Effector CD8-positive, alpha-beta T cell (primary cell): ENCODE measurements at places on chromosomes 6 and 20.

- no peak for DNase-seq
These were observed 1.3 kb downstream of the GZF1 start for GRCh38 chr20:23363257-23363649.

- no peak for DNase-seq
These were observed 328.8 kb downstream of the PHF3 start for GRCh38 chr6:63964366-63964765.

- no peak for DNase-seq
These were observed 231.0 kb downstream of the QKI start for GRCh38 chr6:163645560-163645959.

- DNase-seq = no peak
These were observed 802 bp upstream of the RRBP1 start for GRCh38 chr20:17682889-17683198.

DNA sequence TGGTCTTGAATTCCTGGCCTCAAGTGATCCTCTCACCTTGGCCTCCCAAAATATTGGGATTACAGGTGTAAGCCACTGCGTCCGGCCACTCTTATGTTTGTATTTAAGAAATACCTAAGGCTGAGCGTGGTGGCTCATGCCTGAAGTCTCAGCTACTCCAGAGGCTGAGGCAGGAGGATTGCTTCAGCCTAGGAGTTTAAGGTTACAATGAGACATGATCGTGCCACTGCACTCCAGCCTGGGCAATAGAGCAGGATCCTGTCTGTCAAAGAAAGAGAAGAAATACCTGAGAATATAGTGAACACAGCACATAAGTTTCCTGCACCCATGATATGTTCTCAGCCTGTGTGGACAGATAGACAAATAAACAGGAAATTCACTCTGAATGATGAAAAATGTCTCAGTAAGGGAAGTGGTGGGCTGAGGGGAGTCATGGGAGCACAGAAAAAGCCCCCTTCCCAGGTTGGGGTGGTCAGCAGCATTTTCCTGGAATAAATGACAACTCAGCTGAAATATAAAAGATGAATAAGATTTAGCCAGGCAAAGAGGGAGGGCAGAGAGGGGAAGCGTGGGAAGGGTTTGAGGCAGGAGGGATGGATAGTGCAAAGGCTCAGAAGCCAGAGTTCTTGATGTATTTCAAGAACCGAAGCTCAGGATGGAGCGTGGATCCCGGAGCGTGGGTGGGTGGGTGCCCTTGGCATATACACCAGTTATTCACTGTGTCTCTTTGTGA is 13.8 kb upstream of the MMP9 start:
- no peak for DNase-seq

GRCh38 chr20:2252419-2252997 is 43.3 kb upstream of the TGM3 start:
- no peak for DNase-seq

GRCh38 chr20:19817017-19817416 is 59.0 kb downstream of the RIN2 start:
- DNase-seq = no peak

DNA sequence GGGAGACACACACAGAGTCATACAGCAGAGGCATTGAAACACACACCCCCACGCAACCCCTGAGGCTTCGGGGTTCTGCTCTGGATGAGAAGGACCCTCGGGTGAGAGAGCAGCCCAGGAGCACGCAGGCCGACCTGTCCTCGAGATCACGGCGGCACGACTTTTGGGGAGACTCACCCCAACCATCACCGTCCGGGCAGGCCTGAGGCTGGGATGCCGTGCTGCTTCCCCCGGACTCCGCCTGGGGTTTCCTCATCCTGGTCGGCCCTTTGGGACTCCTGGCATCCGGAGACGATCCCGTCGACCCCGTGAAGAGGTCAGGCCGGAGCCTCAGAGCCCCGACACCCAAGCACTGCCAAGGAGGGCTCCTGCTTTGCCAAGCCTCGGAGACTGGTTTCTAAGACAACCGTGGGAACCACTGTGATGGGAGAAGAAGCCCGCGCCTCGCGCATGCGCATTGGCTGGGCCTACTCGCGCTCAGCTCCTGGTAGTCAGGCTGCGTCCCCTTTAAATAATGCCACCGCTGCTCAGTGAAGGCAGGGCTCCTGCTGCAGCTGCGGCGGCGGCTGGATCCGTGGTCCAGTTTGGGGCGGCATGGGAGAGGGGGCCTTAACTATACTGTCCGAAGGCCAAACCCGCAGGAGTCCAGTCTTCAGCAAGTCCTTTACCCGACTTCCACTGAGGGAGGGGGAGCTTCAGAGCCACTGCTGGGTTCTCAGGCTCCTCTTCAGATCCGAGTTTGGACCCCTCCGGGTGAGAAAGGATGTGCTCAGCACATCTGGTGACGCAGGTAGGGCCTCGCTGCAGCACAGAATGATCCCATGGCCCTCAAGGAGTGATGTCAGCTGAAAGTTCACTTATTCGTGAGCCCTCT is 171.4 kb upstream of the ZNF337 start:
- DNase-seq = peak; percentile 53

GRCh38 chr6:116954938-116955337 is 77.9 kb downstream of the RFX6 start:
- no peak for DNase-seq

DNA sequence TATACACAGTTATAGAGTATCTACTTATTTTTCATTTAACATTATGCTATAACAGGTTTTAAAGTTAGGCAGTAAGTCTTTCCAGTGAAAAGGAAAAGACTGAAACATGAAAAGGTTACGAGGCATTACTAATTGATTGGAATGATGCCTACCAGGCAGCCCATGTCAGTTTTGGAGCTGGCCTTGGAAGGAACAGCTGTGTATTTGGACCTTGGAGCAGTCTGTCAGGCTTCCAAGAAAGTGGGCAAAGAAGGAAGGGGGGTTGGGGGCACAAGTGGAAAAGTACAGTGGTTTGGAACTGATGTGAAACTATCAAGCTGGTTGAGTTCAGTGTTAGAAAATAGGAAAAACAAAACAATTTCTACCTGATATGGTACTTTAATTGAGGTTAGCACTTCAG is 41.7 kb downstream of the SLC16A10 start:
- DNase-seq = no peak

DNA sequence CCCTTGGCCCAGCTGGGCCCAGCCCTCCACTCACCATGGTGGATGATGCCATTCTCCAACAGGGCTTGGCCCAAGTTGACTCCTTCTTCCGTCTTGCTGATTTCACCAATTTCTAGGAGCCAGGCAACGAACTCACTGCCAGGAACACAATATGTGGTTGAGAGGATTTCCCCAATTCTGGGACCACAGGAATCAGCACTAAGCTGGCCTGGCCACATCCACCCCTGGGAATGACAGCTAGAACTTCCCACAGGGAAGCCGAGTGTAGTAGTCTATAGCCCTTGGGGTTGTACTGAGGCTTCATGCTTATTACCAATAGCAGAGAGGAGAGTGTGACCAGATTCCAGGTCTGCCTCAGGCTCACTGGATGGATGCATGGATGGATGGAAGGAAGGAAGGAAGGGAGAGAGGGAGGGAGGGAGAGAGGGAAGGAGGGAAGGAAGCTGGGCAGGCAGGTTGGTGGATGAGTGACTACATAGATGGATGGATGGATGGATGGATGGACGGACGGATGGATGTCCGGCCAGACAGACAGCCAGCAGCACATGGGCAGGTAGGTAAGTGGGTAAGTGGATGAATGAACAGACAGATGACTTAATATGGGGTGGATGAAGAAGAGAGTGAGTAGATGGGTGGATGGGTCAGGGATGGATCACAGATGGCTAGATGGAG is 146.5 kb downstream of the PREX1 start:
- no peak for DNase-seq

GRCh38 chr6:129513471-129513870 is 196.5 kb downstream of the ARHGAP18 start:
- no peak for DNase-seq

- no peak for DNase-seq
These were observed 99.4 kb upstream of the RIPOR2 start for GRCh38 chr6:25035174-25035511.

- DNase-seq = no peak
These were observed 14.9 kb upstream of the SLC22A1 start for GRCh38 chr6:160106701-160107100.

- DNase-seq = no peak
These were observed 115.0 kb downstream of the KIF6 start for GRCh38 chr6:39610221-39610620.

GRCh38 chr20:23145281-23145700 is 59.2 kb upstream of the CD93 start:
- DNase-seq = no peak

GRCh38 chr20:41017448-41018042 is 11.1 kb upstream of the TOP1 start:
- no peak for DNase-seq

DNA sequence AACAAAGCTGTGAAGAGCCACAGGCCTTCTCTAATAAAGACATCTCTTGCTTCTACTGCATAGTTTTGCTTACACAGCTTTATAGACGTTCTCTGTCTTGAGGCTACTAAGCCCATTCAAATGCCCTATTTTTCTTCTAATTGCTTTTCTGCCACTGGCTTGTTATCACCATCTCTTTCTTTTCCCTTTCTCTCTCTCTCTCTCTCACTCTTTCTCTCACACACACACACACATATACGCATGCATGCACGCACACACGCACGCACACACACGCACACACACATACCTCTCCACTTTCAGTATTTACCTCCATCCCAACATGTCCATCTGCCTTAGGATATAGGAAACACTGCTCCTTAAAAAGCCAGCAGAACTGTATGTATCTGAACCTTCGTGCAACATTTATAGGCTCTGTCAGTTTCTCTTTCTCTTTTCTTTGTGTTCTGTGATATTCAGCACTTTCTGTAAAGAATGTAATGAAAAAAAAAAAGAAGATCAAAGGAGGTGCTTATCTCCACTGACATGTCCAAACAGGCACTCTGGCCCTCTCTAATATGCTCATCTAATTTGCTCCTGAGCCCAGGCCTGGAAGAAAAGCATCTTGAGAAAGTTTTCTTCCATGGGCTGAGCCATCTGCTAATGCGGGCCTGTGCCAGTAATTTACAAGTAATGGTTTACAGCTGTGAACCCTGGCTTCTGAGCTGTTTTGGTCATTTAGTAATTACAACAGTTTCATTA is 1046.7 kb upstream of the MAP3K7 start:
- no peak for DNase-seq

GRCh38 chr6:106005013-106005412 is 81.1 kb upstream of the PRDM1 start:
- no peak for DNase-seq

DNA sequence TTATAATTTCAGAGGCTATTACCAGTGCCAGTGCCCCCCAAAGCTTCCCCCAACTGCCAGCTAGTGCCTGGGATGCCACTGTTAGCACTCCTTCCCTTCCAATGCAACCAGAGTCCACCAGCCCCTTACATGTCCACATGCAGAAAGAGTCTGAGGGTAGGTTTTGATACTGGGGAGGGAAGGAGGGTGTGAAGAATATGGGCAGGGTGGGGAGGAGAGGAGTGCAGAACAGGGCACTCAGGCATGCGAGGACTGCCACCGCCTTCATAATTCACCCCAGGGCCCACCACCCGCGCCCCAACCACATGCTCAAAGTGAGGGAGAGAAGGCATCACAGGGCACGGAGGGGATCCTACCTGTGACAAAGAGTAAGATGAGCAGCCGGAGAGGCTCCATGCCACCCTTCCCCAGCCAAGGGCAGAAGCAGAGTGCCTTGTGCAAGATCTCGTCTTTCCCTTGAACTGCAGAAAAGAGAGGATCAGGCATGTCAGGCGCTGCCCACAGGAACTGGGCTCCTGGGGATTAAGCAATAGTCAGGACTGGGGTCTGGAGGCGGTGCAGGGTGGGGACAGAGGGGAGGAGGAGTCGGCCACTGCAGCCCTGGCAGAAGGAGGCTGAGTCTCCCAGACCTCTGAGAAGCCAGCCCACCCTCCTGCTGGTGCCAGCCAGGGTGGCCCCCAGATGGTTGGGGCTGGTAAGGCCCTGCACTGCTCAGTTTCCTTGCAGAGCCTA is at the start of gene TREM2:
Gene TREM2, minus strand, starts transcription at position 430 of the 732 bp plus-strand sequence. Its CDS starts 34 bp downstream, at position 396.
- DNase-seq = no peak

DNA sequence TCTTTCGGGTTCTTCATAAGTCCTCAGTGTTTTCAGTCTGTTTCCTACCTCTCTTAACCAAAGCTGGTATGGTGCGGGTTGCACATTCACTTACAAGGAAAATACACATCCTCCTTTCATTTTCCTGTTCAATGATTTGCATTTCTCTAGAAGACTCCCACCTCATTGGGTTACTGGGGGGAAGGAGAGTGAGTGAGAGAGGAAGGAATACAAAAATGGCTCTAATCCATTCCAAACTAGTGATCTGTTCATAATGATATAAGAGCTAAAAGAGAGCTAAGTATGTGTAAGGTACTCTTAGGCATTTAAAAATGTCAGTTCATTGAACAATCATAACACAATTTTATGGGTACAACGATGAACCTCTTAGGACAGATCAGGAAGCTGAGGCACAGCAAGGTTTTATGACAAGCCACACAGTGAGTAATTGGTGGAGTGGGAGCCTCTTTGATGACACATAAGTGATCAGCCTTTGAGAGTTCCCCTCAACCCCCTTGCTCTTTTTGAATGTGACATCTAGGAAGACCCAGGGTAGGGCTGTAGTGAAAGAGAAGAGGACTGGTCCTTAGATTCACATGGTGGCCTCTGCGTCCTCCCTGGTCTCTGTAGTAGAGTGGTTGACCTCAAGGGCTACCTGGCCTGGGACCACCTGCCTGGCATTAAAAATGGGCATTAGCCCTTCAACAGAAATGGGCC is 328.4 kb upstream of the SOX4 start:
- no peak for DNase-seq

GRCh38 chr6:49933526-49933925 is 30.4 kb downstream of the DEFB114 start:
- DNase-seq = no peak

DNA sequence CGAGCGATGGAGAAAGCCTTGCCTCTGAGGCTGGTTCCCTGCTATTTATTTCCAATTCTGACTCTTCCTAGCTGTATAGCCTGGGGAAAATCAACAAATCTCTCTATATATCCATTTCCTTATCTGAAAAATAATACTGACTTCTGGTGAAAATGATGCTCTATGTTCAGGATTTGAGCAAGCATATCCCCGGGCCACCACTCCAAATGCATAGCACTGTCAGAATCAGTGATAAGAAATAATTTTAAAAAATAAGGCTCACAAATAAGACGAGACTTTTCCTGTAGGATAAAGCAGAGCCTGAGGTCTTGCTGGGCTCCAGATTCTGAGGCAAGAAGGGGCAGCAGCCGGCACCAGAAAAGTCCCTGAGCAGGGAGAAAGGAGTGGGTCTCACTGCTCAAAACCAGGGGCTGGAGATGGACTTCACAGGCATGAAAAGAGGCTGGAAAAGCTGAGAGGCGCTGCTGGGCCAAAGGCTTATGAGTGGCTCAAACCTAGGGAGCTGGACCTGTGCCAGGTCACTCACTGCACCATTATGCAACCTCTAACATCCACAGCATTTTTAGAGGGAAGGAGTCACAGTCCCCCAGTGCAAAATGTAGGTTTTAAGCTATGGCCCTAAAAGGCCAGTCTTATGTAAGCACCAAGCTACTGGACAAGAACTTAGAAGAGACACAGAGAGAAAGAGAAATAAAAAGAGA is 48.1 kb upstream of the SLC17A4 start:
- DNase-seq = no peak

DNA sequence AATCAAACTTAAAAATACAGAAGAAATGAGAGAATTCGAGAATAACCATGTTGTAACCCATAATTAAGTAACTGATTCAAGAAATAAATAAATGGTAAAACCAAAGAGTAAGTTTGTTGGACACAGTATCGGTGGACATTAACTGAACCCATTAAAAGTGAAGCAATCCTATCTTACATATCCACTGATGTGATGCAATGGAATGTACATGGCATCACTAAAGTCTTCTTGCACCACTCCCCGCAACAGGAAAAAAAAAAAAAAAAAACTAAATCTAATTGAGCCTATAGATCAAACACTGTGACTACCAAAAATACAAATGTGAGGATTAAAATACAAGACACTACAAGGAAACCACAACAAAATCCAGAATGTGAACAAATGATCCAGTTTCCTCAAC is 7.9 kb downstream of the SNX14 start:
- no peak for DNase-seq
